ENCODE measurements at places on chromosomes 5 and 9.

- DNase-seq = peak; percentile 70
Observed at GRCh38 chr9:83649080-83649479, 26.1 kb downstream of the IDNK start.

GRCh38 chr5:172104021-172104420 is 84.0 kb downstream of the STK10 start:
- no peak for DNase-seq

DNA sequence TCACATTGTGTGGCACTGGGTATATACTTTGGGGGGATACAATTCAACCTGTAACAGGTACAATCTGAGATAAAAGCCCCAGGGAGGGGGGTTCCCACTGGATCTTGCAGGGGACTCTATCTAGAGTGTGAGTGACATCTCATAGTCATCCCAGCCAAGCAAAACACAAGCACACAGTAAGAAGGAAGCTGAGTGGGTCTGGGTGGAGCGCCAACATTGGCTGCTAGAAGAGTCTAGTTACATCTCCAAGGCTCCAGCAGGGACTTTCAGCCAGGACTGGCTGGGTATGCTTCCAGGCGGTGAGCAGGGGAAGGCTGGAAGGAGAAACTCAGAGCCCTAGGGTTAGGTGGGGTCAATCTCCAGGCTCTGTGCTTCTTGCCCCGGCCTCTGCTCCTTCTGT is 53.0 kb downstream of the IL31RA start:
- DNase-seq = peak; percentile 33

GRCh38 chr9:73162987-73163768 is 11.5 kb downstream of the ANXA1 start:
- no peak for DNase-seq

DNA sequence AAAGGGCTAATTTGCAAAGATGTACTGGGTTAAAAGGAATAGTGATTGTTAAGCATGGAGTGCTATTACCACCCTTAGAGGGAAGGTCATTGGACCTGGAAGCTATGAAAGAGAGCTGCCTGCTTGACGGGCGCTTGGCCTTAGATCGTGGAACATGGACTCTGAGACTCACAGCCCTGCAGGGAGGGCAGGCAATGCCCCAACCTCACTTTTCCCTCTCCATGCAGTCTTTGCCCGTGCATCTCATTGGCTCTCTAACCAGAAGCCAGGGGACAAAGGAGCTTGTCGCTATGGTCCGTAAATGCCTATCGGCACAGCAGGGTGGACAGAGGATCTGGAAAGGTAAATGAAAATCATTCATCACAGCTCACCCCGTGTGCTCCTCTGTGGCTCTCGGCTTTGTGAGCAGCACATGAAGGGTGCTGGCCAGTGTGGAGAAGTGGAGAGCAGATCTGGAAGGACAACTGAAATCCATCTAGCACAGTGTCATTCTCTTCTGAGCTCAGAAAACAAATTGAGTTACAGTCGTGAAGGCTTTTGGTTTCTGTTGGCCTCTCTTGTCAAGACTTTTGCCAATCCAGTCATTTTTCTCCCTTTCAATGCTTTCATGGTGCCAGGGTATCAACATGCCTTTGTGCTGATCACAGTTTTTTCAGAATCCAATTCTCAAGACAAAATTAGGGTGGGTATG is 186.2 kb downstream of the SNX18 start:
- no peak for DNase-seq

- DNase-seq = no peak
Observed at GRCh38 chr9:20948703-20949102, 82.7 kb downstream of the HACD4 start.

GRCh38 chr9:130689937-130690700 is 3.5 kb upstream of the EXOSC2 start:
- no peak for DNase-seq

DNA sequence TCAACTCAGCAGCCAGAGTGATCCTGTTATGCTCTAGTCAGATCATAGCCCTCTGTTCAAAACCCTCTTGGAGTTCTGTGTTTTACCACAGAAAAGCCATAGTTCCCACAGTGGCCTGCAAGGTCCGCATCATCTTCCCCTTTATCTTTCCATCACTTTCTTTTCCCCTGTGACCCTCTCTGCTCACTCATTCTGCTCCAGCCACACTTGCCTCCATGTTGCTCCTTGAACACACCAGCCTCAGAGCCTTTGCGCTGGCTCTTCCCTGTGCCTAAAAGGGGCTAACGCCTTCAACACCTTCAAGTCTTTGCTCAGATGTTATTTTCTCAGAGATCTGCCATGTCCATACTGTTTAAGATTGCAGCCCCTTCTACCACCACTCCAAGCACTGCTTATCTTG is 26.3 kb downstream of the CSF2 start:
- DNase-seq = no peak

DNA sequence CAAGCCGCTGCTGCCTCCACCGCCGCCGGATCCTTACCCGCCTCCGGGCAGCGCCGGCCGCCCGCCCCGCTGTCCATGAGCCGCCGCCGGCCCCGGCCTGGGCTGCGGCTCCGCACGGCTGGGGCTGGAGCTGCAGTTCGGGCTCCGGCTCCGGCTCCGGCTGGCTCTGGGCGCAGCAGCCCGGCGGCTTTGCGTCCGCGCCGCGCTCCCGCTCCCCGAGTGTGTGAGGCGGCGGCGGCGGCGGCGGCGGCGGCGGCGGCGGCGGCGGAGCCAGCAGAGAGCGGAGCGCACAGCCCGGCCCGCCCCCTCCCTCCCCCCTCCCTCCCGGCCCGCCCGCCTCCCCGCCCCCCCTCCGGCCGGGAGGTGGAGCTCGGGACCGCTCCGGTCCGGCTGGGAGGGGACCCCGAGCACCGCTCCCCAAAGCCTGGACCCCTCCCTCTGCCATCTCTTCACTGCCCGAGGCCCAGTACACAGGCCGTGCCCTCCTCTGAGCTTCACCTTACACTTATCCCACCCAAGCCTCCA is at the start of gene PCDH1:
Gene PCDH1, minus strand, starts transcription at position 225 of the 525 bp plus-strand sequence. Its CDS starts 148 bp downstream, at position 77.
- no peak for DNase-seq

DNA sequence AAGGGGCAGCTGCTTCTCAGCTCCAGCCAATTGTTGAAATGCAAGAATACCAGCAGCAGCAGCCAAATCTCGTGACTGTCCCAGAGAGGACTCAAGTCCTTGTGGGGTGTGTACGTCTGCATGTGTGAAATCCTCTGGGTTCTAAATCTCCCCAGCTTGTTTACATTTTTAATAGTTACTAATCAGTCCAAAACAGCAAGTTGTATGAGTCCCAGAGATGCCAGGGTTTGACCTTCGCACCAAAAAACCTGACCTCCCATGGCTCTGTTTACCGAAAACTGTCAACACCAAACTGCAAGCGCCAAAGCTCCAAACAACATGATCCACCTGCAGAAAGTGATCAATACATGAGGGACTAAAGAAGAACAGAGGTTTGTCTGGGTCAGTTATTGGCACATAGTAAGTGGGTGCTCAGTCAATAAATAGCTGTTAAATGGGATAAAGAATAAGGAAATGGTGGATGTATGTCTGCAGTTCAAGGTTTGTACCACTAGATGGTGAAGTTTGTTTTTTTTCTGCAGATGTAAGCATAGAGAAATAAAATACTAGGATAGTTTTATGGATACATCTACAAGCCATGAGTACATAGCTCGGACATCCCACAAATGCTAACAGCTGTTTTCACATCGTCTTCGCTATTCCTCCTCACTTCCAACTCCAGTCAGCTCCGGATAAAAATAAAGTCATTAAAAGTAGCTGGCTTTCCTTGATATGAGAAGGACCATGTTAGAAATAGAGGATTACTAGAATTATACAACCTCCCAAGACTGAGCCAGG is 85.3 kb upstream of the ADRB2 start:
- DNase-seq = peak; percentile 80

DNA sequence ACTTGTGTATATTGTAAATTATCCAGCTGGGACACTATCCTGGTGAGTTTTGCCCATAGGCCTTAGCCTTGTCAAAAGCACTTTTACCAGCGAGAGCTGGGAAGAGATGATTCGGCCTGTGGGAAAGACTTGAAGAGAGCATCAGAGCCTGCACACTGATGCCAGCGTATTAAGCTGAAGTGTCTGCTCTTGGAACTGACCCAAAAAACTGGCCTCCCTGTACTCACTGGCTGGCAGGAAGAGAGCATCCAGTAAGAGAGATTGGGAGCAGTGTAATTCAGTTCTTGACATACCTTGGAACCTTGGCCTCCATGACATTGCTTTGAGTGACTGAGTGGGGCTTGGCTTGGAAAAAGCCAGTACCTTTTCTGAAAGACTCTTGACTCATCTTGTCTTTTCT is 73.7 kb downstream of the ZNF462 start:
- no peak for DNase-seq

GRCh38 chr9:116452634-116453033 is 234.5 kb upstream of the TRIM32 start:
- no peak for DNase-seq

Data from inflammatory macrophage treated with lipopolysaccharide for 1 hour (primary cell).